Glutamatergic neuron (in vitro differentiated cells): ENCODE measurements at places on chromosomes 11 and 22.

DNA sequence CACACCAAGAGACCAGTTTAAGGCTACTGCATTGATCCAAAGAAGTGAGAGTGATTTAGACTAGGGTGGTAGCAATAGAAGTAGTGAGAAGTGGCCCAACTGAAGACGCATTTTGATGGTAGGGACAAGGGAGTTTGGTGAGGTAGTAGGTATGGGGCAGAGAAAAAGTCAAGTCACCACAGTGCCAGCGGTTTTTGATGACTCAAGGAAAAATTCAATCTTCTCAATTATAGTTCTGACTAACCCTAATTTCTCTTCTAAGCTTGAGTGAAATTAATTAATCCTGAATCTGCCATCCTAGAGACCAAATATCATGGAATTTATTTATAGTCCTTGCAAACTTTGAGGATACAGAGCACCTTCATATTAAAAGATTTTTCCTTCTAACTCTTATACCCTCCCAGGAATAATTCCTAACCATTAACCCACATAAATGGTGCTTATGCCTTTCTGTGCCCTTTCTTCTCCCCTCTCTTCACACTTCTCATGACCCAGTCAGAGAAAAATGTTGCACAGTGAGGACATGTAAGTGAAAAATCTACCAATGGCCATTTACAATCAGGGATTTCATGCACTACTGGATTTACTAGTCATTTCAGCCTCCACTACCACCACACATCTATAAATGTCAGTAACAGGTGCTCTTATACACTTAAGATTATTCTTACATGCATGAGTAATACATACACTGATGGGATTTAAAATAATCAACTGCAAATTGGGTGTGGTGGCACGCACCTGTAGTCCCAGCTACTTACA lies 45.9 kb upstream of the ARHGAP32 start:
- no peak for DNase-seq

- DNase-seq = no peak
These were observed 104.3 kb downstream of the EXT2 start for GRCh38 chr11:44199816-44200215.

DNA sequence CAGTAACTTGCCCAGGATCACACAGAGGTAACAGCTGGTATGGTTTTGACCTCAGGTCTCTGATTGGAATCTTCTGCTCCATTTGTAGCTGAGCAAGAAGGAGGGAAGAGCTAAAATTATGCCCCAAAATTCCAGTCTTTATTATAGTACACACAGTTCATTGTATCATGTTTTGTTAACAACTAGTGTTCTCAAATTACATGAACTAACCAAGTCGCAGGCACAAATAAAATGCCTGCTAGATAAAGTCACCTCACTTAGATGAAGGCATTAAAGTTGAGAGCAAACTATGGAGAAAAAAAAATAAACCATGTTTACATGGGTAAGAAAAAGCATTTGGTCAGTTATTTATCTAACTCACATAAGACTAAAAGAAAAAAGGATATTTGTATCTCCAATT lies 58.8 kb downstream of the PDGFD start:
- DNase-seq = no peak

GRCh38 chr11:106461839-106462545 lies 384.5 kb downstream of the AASDHPPT start:
- no peak for DNase-seq

GRCh38 chr11:7673724-7674434 lies 579 bp upstream of the CYB5R2 start:
- DNase-seq = peak; percentile 53

DNA sequence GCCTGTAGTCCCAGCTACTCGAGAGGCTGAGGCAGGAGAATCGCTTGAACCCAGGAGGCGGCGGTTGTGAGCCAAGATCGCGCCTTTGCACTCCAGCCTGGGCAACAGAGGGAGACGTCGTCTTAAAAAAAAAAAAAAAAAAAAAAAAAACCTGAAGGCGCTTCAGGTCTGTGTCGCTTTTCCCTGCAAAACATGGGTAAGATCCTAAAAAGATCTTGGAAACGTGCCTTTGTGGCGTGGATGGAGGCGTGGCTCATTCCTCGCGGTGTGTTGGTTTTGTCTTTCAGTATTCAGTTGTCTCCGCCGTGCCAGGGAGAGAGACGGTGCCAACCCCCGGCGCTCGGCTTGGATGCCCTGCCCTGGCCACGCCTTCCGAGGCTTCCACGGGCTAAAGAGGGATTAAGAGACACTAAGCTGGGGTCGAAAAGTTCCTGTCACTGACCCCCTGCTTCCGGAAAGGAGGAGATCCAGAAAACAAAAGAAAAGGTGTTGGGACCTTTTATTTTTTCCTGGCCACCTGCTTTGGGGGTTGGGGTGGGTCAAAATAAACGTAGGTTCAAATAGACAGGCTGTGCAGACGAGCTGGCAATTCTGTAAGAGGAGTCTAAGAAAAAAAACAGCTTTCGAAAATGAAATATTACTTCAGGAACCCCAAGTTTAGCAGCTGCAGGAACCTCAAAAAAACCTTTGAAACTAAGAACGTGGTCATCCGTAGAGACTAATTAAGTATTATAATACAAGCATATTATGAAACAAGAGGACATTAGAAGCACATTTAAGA lies 1.1 kb upstream of the SLC35F2 start:
- DNase-seq = peak; percentile 23

DNA sequence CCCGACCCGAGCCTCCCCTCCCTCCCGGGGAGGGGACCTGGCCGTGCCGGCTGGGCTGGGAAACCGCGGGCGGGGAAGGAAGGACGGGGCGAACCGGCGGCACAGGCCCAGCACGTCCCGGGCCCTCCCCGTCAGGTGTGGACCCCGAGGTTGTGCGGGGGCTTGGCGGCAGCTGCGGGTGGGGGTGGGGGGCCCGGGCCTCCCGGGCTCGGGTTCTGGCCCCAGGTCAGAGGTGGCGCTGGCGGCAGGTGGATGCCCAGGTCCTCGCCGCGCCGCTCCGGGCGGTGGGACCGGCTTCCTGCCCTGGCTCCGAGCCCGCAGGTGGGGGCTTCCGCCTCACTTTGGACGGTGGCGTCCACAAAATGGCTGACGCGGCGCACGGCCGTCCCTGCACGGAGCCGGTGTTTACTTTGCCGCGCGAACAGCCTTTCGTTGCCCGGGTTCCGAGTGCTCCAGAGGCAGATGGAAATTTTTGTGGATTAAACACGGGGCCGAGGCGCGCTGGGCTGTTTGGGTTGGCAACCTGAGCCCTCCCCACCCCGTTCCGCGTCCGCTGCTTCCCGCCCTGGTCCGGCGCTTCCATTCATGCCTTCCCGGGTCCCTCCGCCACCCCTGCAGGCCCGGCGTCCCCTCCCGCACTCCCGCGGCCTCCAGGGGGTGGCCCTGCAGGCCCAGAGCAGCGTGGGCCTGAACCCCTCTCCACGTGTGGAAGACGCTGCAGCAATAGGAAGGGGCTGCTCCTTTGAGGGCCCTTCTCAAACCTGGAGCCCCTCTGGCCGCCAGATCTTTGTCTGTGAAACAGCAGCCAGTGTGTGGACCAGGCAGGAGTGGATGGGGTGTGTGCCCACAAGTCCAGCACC lies 92.0 kb upstream of the KCNQ1OT1 start:
- DNase-seq = peak; percentile 18

- no peak for DNase-seq
These were observed at the start of gene ANKRD13D for GRCh38 chr11:67289226-67289650. TSS of gene ANKRD13D (plus strand) at chr11:67289303. CDS start at chr11:67289461, 158 bp downstream.

- DNase-seq = peak; percentile 59
These were observed 40.8 kb downstream of the TBC1D22A start for GRCh38 chr22:46803031-46803880.

- peak; percentile 28 for DNase-seq
These were observed 672 bp downstream of the RTL6 start for GRCh38 chr22:44497218-44497904.

DNA sequence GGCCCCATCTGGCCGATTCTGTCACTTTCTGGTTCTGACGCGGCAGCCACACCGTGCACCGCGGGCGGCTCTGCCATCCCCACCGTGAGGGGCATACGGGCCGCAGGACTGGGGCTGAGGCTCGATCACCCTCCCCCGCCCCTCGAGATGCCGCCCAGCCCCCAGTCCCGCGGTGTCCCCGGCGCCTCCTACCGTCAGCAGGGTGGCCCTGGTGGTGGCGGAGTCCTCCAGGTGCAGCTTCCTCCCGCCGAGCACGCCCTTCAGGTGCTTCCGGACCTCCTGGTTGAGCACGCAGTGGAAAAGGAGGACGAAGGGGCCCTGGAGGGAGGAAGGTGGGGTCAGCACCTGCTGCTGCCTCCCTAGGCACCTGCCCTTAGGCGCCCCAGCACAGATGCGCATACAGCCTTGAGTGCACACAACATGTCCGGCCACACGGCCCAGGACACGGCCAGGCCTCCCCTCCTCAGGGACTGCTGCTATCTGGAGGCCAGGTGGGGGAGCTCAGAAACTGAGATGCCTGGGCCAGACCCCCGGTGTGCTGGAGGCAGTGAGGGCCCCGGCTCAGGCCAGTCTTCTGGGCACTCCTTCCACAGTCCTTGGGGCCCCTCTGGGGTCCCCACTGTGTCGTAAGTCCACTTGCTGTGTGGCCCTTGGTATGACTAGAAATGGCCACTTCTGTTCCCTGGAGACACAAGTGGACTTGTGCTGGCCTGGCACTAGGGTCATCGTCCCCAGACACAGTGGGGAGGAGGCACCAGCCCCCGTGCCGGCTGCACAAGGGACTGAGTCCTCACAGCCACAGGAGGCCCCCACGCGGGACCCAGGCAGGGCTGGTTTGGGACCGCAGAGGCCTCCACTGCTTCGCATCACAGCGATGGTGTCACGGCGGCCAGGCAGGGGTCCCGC lies 31.5 kb downstream of the TRMU start:
- DNase-seq = no peak

DNA sequence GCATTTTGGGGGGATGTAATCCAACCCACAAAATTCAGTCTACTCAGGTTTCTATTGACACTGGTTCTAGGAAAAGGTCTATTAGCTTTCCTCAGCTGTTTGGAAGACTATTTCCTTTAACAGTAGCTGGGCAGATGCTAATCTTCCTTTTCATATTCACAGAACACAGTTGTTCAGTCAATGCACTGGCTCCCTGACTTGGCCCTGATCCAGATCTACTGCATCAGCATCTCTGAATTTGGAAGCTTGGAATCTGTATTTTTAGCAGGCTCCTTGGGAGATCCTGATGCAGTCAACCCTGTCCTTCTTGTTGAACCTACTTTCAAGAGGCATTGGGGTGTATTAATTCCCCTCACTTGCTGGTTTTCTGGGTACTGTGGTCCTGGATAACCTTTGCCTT lies 6.3 kb downstream of the HTATIP2 start:
- DNase-seq = no peak

DNA sequence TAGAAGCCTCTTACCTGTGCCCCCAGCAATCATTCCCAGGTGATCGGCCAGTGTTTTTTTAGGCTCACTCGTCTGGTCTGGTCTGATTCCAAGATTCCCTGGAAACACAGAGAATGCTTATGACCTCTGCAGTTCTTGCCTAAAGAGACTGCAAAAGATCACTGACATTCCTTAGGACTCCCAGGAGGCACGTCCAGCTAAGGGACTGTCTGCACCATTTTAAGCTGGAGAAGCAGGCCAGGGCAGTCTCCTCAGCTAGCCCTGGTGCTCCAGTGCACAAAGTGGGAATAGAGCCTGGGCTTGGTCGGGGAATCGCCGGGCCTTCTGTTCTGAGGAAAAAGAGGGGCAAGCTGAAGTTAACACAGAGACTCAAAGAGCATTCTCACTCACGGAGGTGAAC lies 4.8 kb downstream of the CYB5R2 start:
- no peak for DNase-seq

GRCh38 chr11:30582726-30583125 lies 3.4 kb downstream of the MPPED2 start:
- DNase-seq = no peak

- no peak for DNase-seq
These were observed 16.8 kb upstream of the MFRP start for GRCh38 chr11:119363081-119363850.
